Stimulated activated CD8-positive, alpha-beta memory T cell treated with anti-CD3 and anti-CD28 coated beads, Interleukin-7, amount 100 ng/mL, for 4 hours (primary cell): ENCODE measurements at places on chromosomes 3 and 15.

- no peak for DNase-seq
These were observed 5.9 kb downstream of the MEX3B start for GRCh38 chr15:82039871-82040270.

DNA sequence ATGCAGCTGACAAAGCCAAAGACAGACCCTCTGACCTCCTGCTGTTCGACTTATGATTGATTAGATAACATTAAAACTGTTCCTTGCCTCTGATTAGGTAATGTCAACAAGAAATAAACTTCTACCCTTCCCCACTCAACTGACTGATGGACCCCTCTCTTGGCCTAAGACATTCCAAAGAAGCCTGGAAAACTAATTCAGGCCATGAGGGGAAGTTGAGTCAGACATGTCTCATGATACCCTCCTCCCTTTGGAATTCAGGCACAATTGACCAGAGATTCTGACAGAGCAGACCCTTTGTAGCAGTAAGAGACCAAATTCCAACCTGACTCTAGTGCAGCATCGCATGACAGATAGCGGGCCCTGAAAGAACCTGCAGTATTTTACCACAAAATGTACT, 354.5 kb downstream of the OCA2 start:
- no peak for DNase-seq

DNA sequence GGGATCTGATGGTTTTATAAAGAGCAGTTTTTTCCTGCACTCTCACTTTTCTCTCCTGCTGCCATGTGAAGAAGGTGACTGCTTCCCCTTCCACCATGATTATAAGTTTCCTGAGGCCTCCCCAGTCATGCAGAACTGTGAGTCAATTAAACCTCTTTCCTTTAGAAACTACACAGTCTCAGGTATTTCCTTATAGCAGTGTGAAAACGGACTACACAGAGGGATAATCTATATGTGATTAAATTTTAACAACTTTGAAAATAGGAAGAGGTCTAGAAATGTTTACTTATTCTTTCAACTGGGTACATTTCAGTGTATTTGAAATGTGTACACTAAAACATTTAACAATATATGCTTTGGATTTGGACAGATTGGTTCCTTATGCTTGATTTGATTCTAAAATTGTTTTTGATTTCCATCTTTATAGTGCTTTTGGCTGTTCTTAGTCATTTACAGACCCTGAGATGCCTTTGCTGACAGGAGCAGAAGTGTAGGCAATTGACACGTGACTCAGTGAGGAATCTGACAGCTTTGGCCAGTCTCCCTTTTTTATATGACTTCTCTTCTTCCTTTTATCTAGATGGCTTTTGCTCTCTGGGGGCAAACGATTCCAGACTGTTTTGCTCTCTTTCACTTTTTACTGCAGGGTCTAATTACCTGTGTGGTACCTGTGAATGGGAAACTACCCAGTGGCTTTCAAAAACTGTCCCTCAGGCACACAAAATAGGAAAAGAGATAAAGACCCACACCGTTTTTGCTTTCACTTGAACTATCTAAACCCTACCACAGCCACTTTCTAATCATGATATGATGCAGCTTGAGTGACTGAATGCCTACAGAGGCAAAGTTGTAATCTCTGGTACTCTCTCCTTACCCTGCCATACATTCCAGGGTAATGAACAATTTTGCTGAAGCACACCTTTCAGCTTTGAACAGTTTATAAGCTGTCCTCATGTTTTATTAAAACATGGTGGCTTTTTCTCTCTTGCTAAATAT, 422.6 kb downstream of the ROBO1 start:
- DNase-seq = no peak

GRCh38 chr3:189735913-189736312, 104.7 kb downstream of the TP63 start:
- no peak for DNase-seq

- DNase-seq = no peak
These were observed 8.3 kb upstream of the TASOR start for GRCh38 chr3:56691165-56692000.

GRCh38 chr15:64749999-64750657, 25.3 kb downstream of the RBPMS2 start:
- DNase-seq = no peak

DNA sequence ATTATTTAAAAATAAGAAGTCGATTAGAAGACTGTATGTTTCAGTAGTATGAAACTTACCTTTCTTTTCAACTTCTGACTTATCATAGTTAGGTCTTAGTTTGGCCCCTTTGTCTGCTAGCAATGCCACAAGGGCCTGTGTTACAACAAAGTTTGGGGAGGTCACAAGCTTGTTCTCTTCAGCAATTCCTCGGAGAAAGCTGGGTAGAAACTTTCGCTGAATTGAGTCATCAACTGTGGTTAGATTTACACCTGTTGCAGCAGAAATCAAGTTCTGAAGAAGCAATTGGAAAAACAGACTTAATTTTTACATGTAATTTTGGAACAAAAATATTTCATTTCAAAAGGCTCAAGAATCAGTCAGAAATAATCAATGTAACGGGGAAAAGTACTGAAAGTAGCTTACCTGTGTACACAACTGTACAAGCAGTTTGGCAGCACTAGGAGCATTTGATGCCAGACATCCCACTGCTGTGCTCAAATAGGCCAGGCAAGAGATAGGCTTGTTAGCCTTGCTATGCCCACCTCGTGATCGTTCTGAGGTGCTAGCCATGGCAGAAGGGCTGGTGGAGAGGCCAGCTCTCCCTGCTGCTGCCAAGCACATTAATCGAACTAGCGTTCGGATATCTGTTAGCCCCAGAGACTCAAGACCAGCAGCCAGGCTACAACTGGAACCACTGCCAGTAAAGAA, 58.6 kb downstream of the FBXL22 start:
- no peak for DNase-seq

GRCh38 chr3:197527569-197527968, 28.2 kb downstream of the BDH1 start:
- DNase-seq = no peak

DNA sequence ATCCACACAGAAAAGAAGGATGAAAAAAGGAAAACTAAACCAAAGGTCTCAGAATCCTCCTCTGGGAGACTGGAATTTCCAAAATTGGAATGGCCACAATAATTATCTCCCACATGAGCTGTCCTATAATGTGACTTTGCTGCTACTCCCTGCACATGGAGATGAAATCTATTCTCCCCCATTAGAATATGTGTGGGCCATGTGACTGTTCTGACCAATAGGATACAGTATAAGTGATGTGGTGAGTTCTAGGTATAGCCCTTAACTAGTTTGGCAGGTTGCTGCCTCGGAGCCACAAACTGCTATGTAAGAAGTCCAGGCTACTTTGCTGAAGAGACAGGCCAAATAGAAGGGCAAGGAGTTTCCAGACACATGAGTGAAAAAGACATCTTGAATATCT, 5.2 kb downstream of the TRIM59 start:
- DNase-seq = no peak

- no peak for DNase-seq
These were observed 5.2 kb downstream of the CSPG5 start for GRCh38 chr3:47573190-47574172.

- no peak for DNase-seq
These were observed 106.7 kb upstream of the CADPS start for GRCh38 chr3:62981962-62982361.

- no peak for DNase-seq
These were observed 108.9 kb downstream of the ATG7 start for GRCh38 chr3:11381141-11381540.

- DNase-seq = no peak
These were observed 131.6 kb downstream of the C3orf70 start for GRCh38 chr3:185021256-185021655.

- no peak for DNase-seq
These were observed 209.7 kb upstream of the POU1F1 start for GRCh38 chr3:87486115-87486514.

DNA sequence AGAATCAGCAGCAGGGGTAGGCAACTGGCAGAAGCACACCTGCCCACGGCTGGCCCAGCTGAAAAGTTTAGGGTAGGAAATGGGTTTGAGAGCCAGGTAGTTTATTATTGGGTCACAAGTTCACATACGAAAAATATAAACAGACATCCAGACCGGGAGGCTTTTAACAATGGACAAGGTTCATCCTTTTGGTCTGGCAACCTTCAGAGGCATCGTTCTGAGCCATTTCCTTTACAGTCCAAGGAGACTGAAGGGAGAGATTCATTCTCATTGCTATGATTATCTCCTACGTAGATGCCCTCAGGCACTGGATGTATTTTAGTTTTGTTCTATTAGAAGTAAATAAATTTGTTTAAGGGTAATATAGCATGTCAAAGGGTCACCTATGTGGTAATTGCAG, 248.0 kb upstream of the THBS1 start:
- DNase-seq = no peak

DNA sequence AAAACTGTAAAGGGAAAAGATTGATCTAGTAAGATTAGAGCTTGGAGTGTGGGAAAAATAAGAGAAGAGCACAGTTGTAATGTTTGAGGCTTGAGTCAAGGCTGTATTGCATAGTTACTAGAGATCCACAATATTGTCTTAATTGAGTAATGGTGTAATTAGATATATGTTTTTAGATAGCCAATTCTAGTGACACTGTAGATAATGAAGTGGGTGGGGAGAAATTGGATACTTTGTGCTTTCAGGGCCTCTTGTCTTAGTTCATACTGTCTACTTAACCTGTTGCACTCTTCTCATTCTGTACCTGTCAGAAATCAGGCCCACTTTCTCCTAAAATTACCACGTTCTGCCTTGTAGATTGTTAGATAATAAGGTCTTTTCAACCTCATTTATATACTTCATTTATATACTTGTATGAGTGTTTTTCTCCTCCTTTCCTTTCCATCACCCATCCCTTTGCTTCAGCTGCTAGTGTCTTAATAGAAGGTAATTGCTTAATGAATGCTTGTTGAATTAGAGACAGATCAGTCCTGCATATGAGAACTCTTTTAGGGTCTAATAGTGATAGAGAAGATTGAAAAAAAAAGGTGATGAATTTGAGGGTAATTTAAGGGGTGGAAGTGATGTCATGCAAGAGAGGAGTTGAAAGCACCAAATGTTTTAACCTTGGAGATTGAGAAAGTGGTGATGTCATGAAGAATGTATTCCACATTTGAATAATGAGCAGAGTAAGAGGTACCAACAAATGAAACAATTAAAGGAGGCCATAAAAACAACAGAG, 32.0 kb downstream of the PIK3CA start:
- no peak for DNase-seq

DNA sequence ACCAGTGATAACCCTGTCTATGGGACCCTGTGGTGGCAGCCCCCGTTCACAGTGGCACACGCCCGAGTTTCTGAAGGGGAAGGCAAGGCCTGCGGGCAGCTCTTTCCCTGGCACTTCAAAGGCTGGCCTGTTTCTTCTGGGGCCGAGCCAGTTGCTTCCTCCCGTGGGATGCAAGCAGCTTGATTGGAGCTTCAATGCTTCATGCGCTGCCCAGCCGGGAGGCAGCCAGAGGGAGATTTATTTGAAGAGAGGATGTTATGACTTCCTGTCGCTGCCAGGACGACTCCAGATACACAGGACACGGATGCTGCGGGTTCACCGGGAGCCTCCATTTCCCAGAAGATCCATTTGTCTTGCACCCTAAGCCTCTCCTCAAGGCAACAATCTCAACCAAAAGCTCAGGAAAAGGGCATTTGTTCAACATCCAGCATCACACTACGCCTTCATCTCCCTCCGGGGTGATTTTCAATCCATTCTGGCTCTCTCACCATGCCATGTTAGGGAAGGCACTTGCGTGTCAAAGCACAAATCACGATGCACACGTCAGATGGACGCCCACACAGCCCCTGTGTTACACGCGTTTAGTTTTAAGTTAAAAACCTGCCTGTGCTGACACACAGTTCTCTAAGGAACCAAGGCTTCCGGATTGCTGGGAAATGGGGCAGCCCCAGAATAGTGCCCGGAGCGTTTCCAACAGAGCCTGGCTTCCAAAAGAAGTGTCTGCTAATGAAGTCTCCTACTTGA, 330.2 kb downstream of the OCA2 start:
- DNase-seq = no peak

DNA sequence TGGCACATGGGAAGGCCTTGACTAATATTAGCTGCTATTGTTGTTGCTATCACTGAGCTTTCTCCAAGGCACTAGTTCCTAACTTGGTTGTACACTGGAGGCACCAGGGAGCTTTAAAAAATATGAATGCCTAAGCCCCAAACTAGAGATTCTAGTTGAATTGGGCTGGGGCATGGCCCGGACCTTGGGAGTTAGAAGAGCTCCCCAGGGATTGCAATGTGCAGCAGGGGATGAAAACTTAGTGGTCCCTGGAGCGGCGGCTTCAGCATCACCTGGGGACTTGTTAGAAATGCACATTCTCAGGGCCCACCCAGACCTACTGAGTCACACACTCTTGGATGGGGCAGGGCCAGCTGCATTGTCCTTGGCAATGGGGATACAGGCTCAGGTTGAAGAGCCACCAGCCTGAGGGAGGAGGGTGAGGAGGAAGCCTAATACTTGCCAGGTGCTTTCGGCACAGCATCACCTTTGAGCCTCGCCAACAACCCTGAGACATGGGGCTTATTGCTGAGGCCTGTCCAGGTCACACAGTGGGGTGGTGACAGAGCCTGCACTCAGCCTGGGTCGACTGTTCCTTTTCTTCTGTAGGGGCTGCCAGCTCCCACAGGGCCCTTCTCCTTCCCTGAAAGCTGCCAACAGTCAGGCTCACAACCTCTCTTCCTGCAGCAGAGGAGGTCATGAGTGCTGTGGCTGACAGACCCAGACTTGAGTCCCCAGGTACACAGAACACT, 84.5 kb downstream of the ATP2B2 start:
- no peak for DNase-seq

- DNase-seq = no peak
These were observed 7.3 kb downstream of the VGLL4 start for GRCh38 chr3:11636394-11636770.

DNA sequence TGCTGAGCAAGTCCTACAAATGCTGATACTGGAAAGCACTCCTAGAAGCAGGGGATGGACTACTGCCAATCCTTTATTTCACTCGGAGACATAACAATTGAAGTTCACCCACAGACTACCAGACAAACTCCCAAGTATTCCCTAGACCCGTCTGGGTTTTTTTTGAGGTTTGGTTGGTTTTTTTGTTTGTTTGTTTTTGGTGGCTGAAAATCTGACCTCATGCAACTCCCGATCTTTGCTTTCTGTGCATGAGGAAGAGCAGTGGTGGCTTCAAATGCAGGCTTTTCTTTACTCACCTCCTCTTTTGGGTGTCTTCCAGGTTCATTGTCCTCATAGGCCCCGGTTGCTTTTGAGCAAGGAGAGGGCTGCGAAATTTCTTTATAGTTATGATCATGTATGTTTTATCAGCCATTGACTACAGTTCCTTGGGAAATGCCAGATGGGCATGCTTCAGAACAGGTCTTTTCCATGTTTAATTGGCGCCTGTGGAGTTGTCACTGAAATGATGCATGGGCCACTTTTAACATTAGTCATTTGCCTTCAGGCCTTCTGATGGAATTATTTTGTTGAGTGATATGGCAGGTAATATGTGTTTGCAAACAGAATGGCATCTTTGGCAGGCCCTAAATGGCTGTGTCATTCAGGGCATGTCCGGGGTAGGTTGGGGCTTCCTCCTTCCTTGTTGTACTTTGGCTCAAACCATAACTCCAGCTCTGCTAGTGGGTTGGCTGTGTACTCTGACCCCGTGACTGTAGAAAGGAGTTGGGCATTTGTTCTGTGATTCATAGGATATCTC, 81.3 kb upstream of the ZBED2 start:
- no peak for DNase-seq

- DNase-seq = no peak
These were observed 18.5 kb upstream of the VPS33B start for GRCh38 chr15:91040856-91041255.

GRCh38 chr3:109887293-109887692, 549.9 kb upstream of the DPPA4 start:
- no peak for DNase-seq
